Ovary (tissue), 10 donors: ENCODE measurements at places on chromosomes 12 and 14. TPM values are rescaled to one million over a fixed set of nuclear protein-coding genes. Genes with fewer than 3 reads are reported as not detected.

GRCh38 chr14:35708062-35708461, 101.0 kb downstream of the RALGAPA1 start:
- no peak for DNase-seq
- H3K4me1 ChIP-seq: no peaks in the 10 kb centered on the region
- no peak overlapping the region for H3K4me3 ChIP-seq
- H3K27me3 ChIP-seq: no peaks in the 10 kb centered on the region
- no peaks in the 10 kb centered on the region for H3K36me3 ChIP-seq
- no peak overlapping the region for H3K27ac ChIP-seq

DNA sequence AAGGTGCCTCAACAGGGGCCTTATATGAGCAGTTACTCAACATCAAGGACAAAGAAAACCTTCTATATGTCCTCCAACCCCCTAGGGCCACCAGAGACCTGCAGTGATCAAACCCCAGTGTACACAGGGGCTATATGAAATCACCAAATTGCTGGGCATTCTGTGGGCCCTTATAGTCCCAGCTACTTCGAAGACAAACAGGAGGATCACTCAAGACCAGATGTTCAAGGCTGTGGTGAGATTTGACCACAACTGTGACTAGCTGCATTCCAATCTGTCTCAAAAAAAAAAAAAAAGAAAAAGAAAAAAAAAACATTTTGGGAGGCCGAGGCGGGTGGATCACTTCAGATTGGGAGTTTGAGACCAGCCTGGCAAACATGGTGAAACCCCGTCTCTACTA, 51.0 kb upstream of the PRB2 start:
- no peak overlapping the region for H3K4me3 ChIP-seq
- no peaks in the 10 kb centered on the region for H3K4me1 ChIP-seq
- H3K36me3 ChIP-seq: no peaks in the 10 kb centered on the region
- H3K27ac ChIP-seq: no peak overlapping the region
- no peaks in the 10 kb centered on the region for H3K27me3 ChIP-seq

DNA sequence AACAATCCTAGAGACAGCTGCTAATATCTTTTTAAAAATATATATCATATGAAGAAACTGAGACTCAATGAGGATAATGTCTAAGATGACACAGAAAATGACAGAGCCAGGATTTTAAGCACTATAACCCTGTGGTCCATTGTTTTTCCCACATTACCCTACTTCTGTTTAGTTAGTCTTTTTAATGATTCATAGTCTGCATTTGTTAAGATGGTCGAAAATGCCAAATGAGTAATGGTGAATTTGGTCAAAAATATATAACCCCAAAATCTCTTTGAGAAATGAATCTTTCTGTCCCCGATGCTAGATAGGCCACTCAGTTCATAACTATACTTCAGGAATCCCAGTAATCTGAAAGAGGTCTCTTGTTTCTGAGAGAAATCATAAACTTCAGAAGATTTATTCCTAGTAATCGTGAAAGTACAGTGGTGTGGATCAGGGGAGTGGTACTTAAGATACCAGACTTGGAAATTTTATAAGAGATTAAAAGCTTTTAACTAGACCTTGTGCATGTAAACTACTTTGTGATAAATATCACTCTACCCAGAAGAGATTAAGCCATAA, 10.8 kb downstream of the RTRAF start:
- H3K36me3 ChIP-seq: no peaks in the 10 kb centered on the region
- H3K4me1 ChIP-seq: no peaks in the 10 kb centered on the region
- H3K27ac ChIP-seq: no peak overlapping the region

DNA sequence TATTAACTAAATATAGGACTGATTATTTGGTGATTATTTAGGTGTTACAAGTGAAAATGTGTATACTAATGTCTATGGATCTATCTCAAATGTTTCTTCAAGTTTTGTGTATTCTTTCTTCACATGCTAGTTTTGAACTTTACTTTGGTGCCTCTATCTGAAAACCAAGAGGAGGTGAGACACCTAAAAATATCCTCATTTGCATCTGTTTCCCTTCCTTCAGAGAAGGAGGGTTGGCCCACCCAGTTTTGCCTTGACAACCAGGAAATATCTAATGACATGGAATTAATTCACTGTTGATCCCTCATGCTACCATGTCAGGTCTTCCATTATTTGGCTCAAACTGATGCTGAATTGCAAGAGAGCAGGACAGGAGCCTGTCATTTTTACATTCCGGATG, 500.4 kb downstream of the NELL2 start:
- H3K4me3 ChIP-seq: no peak overlapping the region
- no peak overlapping the region for H3K27ac ChIP-seq
- H3K4me1 ChIP-seq: no peaks in the 10 kb centered on the region
- no peak for DNase-seq

DNA sequence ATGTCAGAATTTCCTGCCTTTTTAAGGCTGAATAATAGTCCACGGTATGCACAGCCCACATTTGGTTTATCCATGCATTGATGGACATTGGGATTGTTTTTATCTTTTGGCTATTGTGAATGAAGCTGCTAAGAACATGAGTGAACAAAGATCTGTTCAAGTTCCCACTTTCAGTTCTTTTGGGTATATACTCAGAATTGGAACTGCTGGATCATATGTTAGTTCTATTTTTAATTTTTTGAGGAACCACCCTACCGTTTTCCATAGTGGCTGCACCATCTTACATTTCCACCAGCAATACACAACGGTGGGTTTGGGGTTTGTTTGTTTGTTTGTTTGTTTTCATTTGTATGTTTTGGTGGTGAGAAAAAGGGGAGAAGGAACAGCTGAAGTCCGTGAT, 6.4 kb downstream of the GPR68 start:
- no peaks in the 10 kb centered on the region for H3K27me3 ChIP-seq
- H3K27ac ChIP-seq: no peak overlapping the region
- H3K4me1 ChIP-seq: no peaks in the 10 kb centered on the region
- H3K36me3 ChIP-seq: no peaks in the 10 kb centered on the region
- no peak overlapping the region for H3K4me3 ChIP-seq

GRCh38 chr12:14018080-14018479, 36.7 kb upstream of the GRIN2B start:
- H3K36me3 ChIP-seq: no peaks in the 10 kb centered on the region
- no peaks in the 10 kb centered on the region for H3K27me3 ChIP-seq
- no peak for DNase-seq
- H3K4me3 ChIP-seq: no peak overlapping the region
- H3K27ac ChIP-seq: no peak overlapping the region
- H3K4me1 ChIP-seq: no peaks in the 10 kb centered on the region

- DNase-seq: no peak
- no peaks in the 10 kb centered on the region for H3K27me3 ChIP-seq
- peaks cover 3% of the 10 kb centered on the region for H3K4me1 ChIP-seq
- H3K36me3 ChIP-seq: no peaks in the 10 kb centered on the region
Measured at GRCh38 chr12:45339035-45339434, 123.1 kb downstream of the ANO6 start.

GRCh38 chr14:99263564-99264330, 8.2 kb downstream of the BCL11B start:
- H3K27me3 ChIP-seq: no peaks in the 10 kb centered on the region
- DNase-seq: no peak
- H3K36me3 ChIP-seq: no peaks in the 10 kb centered on the region
- no peak overlapping the region for H3K4me3 ChIP-seq
- H3K27ac ChIP-seq: no peak overlapping the region

DNA sequence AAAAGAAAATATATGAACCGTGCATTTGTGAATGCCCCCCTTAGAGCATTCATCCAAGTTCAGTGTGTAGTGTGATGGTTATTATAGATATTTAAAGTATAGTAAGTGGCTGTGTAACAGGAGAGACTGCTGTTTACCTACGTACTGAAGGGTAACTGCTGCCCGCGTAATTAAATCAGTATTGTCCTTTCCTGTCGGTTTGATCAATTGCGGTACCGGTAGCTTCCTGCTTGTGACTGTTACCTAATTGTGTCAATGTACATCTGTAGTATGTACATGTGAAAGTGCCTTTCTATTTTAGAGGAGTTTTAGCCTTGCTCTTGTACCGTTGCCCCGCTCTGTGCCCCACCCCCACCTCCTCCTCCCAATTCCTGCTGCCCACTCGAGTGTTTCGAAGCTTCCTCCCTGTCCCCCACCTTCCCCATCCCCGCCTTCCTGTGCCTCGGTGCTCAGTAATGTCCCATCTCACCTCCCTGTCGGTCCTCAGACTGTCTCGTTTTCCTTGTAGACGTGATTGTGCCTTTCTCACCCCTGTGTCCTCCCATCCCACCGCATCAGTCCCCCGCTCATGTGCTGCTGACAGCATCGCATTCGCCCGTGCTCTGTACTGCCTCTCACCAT, 75.0 kb downstream of the KICS2 start:
- no peaks in the 10 kb centered on the region for H3K27me3 ChIP-seq
- no peak overlapping the region for H3K4me3 ChIP-seq
- H3K36me3 ChIP-seq: no peaks in the 10 kb centered on the region
- peaks cover 1% of the 10 kb centered on the region for H3K4me1 ChIP-seq
- DNase-seq: no peak
- H3K27ac ChIP-seq: no peak overlapping the region

DNA sequence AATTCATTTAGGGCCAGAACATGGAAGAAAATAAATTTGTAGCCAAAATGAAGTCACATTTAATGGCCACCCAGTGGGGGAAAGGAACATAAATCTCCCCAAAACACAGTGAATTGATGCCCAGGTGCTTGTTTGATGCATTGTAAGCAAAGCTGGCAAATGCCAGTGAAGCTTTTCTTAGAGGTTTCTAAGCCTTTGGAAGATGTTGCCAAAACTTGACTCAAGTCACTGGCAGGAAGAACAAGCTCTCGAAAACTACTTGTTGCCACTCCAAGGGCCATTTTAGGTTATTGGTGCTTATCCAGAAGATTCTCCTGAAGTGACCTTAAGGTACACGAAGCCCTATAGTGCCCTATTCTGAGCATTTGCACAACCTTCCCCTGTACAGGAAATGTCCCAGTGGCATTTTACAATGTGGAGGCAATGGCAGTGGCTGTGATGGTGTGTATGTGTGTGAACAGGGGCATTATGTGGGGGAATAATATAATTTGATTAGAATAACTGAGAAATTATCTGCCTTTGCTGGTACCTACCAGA, 89.5 kb upstream of the NOVA1 start:
- no peak overlapping the region for H3K4me3 ChIP-seq
- DNase-seq: no peak
- no peaks in the 10 kb centered on the region for H3K36me3 ChIP-seq
- H3K27ac ChIP-seq: no peak overlapping the region

- no peak overlapping the region for H3K27ac ChIP-seq
- peaks cover 3% of the 10 kb centered on the region for H3K4me1 ChIP-seq
- H3K36me3 ChIP-seq: no peaks in the 10 kb centered on the region
- no peaks in the 10 kb centered on the region for H3K27me3 ChIP-seq
- no peak for DNase-seq
Measured at GRCh38 chr12:27009881-27010301, 4.3 kb downstream of the TM7SF3 start.

DNA sequence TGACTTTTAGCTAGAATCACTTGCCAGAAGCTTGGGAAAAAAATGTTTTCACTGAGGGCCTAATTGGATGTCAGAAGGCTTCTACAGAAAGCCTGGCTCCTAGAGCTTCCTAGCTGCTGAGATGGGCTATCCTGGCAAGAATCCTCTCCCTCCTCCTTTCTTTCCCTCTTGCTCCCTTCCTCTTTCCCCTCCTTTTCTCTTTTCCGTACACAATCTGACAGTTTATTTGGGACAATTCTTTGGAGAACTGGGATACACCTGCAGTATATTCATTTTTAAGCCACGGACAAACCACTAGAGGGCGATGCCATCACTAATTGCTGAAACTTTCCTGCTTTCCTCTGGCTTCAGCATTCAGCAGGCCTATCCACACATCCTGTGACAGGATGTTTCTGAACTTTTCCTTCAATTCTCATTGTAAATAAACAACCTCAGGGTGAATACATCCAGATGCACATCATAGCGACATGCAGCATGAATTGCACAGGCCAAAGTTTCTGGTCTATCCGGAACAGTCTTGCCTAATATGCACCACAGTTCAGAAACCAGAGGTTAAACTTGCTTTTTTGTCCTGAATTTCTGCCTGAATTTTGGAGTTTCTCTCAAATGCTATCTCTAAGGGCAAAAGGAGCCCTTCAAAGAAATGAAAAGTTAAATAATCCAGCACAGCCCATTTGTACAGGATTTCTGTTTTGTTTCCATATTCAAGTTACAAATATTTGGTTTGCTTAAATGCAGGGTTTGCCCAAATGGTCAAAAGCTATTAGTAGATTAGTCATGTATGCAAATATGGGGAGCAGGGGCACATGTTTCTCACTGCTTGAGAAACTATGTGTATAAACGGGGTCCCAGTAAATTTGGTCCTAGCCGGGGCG, 142.8 kb downstream of the PAWR start:
- no peaks in the 10 kb centered on the region for H3K36me3 ChIP-seq
- H3K27me3 ChIP-seq: no peaks in the 10 kb centered on the region
- H3K27ac ChIP-seq: no peak overlapping the region
- peaks cover 12% of the 10 kb centered on the region for H3K4me1 ChIP-seq
- H3K4me3 ChIP-seq: no peak overlapping the region

GRCh38 chr12:55925870-55926737, 1.6 kb downstream of the PYM1 start:
- no peaks in the 10 kb centered on the region for H3K36me3 ChIP-seq
- H3K27ac ChIP-seq: peak overlapping the region; percentile 80
- peak overlapping the region; percentile 87 for H3K4me3 ChIP-seq

DNA sequence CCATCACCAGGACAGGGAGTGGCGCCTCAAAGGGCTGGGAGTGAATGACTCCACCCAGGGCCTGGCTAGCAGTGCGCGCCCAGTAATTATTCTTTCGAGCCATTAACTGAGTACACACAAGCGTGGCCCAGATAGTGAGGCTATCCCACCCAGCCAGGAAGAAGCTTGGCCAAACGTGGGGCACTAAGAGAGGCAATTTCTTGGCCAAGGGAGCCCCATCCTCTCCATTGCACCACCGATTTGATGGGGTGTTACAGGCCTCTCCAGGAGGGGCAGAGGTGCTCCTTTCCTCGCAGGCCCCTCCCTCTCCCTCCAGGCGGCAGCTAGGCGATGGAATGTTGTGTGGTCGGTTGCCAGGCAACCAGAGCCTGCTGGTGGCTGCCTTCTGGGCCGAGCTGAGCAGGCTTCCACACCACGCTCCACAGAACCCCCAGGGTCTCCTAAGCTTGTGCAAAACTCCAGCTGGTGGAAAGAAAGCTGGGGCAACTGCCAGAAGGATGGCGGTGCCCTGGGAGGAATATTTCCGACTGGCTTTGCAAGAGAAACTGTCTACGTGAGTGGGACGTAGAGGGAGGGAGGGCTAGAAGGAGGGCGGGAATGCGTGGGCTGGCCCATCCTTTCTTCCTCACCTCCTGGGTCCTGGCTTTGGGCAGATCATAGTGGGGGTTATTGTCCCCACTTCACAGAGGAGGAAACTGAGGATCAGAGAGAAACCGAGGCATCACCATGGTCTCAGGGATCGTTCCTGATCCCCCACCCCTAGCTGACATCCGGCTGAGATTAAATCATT, at the start of gene CFAP73:
Gene CFAP73, plus strand, starts transcription at position 364 of the 790 bp plus-strand sequence. Its CDS starts 134 bp downstream, at position 498.
- no peaks in the 10 kb centered on the region for H3K36me3 ChIP-seq
- H3K4me3 ChIP-seq: no peak within 1 kb of the TSS
- H3K4me1 ChIP-seq: peaks cover 2% of the 10 kb centered on the region
- peak; percentile 31 for DNase-seq
- no peaks in the 10 kb centered on the region for H3K27me3 ChIP-seq
- no peak within 1 kb of the TSS for H3K27ac ChIP-seq

- H3K4me1 ChIP-seq: no peaks in the 10 kb centered on the region
- H3K27me3 ChIP-seq: no peaks in the 10 kb centered on the region
- H3K36me3 ChIP-seq: no peaks in the 10 kb centered on the region
Measured at GRCh38 chr14:21557084-21557901, 22.6 kb downstream of the OR10G3 start.

- no peak overlapping the region for H3K4me3 ChIP-seq
- H3K27ac ChIP-seq: no peak overlapping the region
- no peaks in the 10 kb centered on the region for H3K27me3 ChIP-seq
Measured at GRCh38 chr14:77301103-77301502, 19.6 kb downstream of the POMT2 start.

Gene KCNH3
- not detected for polyA plus RNA-seq

Gene ST8SIA1
- 2.0 TPM for polyA plus RNA-seq

Gene SLCO1B1
- polyA plus RNA-seq: not detected

Gene PTPRO
- 3.7 TPM for polyA plus RNA-seq

Gene ADCY4
- 15.0 TPM for polyA plus RNA-seq

Gene DENR
- 18.3 TPM for polyA plus RNA-seq

Gene LYZ
- 233 TPM for polyA plus RNA-seq
